ENCODE measurements at places on chromosomes 7 and 10.

DNA sequence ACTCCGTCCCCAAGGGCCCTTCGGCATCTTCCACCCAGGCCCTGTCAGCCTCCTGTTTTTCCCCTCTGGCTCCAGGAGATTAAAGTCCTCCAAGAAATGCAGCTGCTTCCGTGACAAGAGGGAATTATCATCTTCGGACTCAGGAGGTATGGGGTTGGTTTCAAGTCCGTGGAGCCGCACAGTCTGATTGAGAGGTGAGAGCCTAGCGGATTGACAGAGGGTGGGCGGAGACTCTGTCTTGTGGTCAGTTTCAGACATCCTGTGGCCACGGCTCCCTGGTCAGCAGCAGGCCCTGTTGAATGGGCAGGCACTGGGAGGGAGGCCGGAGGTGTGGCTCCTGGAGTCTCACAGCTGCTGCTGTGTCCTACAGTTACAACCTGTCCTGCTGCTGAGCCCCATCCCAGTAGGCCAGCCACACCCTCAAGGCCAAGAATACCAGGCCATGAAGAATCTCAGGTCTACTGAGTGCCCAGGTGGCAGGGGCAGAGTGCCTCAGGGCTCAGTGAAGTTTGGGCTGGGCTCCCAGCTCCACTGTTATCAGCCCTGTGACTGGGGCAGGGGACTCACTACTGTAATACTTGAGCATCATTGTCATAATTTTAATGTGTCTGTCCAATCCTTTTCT, 49.3 kb upstream of the ZNF716 start:
- DNase-seq = no peak

DNA sequence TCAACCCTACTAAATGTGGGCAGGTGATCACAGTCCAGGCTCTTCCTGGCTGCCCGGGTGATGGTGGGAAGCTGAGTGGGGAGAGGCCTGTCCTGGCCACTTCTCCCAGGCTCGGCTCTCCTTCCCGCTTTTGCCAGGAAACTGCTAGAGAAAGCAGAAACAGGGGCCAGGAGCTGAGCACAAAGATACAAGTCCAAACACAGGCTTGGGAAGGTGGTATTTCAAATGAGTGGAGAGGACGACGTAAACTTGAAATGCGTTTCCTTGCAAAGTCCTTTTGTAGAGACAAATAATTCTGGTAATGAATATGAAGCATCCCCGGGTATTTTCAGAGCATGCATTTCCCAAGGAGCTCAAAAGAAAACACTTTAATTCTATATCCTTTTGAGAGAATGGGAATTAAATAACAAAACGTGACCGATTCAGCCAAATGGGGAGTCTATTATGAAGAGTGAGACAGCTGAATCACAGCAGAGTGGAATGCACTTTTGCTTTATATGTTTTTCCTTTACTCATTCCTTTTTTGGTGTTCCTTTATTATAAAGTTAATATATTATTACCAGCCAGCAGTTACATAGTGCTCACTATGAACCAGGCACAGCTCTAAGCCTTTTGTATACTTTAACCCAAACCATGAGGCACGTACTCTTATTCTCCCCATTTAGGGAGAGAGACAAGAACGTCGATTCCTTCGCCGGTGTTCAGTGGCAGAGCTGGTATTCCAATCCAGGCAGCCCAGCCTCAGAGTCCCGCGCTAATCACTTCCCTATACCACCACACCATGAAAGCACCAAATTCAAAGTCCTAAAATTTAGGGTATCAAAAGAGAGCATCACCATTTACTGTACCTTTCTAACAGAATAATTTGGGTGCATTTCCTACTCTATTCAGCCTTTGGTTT, 218.2 kb upstream of the KLF14 start:
- no peak for DNase-seq

DNA sequence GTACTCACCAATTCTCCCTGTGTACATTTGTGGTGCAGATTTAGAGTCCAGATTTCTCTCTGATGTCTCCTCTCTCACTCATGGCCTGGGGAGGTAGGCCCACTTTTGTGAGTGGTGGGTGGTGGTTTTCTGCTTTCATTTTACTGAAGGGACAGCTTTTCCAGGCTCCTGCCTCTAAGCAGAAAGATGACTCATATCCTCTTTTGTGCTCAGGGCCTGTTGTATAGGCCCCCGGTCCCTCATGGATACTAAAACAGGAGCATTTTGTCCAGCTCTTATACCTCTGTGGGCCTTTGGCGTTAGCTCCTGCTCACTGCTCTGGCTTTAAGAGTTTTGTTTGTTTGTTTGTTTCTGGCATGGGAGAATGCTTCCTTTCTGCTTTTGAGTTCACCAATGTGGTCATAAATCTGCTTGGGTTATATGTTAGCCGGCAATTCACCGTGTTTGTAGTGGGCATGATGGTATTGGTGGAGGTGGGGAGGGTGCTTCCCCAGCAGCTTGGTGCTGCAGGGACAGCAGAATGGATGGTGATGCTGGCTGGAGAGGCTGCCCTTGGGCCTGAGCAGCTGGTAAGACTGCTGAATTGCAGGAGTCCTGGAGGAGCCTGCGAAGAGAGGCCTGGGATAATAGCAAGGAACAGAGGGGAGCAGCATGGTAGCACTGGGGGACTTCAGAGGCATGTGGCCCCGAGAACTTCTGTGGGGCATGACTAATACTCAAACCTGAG, 468.7 kb downstream of the RPS24 start:
- DNase-seq = no peak

GRCh38 chr7:82507365-82507975, 63.9 kb upstream of the CACNA2D1 start:
- DNase-seq = no peak

- DNase-seq = no peak
These were observed 6.4 kb upstream of the GOLGA7B start for GRCh38 chr10:97843281-97843671.

GRCh38 chr7:104207348-104207730, 474 bp downstream of the ORC5 start:
- no peak for DNase-seq

DNA sequence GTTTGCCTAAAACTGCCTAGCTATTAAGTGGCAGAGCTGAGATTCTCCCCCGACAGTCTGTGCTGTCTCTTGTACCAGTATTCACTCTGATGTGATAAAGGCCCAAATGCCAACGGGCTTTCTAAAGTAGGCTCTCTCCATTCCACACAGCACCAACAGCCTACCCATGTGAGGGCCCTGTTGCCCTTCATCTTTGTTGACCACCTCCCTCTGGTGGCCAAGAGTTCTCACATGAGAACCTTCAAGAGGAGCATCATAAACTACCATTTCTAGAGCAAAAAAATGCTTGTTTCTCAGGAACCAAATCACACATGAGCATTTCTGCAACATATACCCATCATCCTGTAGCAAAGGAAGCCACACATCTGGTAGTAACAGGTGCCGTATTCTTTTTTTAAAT, 185.8 kb downstream of the GRM8 start:
- DNase-seq = no peak

DNA sequence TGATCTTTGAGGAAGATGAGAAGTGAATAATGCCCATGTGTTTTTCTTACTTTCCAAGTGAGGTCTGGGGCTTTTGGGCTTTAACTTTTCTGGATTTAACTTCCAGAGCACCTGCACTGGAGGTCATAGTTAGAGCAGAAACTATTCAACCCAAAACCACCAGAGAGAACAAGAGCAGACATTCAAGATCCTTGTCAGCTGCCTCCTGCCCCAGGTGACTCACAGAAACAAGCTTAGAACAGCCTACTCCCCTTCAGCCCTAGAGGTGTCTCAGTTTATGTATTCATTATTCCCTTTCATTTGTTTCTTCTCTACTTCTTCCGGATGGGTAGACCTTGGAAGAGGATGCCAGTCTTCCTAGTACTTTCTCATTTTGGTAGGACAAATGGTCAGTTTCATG, 270.5 kb downstream of the CNTNAP2 start:
- no peak for DNase-seq

GRCh38 chr10:94402843-94403379, 570 bp downstream of the TBC1D12 start:
- no peak for DNase-seq

- DNase-seq = no peak
These were observed 90.1 kb downstream of the FAM53B start for GRCh38 chr10:124653811-124654651.

DNA sequence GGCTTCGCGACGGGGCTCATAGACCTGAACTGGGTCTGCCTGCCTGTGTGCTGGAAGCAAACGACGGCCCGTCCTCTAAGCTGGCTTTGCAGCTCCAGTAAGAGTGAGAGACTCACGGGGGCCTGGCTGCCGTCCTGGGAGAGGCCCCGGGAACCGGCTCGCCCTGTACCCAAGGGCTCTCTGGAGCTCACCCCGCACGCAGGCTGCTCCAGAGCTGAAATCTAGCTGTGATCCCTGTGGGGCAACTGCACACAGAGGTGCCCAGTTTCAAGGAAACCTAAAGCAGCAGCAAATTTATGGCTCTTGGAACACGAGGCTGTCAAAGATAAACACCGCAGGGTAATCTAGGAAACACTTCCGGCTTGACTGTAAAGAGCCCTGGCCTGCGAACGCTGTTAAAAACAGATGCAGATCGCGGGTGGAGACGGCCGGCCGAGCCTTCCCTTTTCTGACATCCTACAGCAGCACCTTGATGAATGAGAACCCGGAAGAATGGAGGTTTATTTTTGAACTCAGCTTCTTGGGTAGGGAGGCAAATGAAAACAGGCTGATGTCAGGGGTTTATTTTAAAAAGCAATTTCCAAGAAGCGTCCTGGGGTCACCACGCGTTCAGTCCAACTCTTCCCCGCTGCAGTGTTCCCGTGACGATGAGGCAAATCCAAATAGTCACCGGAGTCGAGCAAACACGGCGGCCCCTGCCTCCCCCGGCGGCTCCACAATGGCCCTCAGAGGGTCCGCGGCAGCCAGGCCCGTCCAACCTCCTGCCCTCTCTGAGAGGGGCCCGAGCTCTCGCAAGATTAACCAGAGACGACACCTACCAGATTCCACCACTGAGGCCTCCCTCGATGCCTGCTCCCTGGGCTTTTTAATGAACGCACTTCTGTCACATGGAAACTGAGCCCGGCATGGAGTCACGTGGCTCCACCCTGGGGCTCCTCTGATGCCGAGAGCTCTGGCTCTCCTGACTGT, 29.6 kb downstream of the AMZ1 start:
- no peak for DNase-seq

- DNase-seq = no peak
These were observed 303.3 kb upstream of the ETV1 start for GRCh38 chr7:14292737-14293136.

DNA sequence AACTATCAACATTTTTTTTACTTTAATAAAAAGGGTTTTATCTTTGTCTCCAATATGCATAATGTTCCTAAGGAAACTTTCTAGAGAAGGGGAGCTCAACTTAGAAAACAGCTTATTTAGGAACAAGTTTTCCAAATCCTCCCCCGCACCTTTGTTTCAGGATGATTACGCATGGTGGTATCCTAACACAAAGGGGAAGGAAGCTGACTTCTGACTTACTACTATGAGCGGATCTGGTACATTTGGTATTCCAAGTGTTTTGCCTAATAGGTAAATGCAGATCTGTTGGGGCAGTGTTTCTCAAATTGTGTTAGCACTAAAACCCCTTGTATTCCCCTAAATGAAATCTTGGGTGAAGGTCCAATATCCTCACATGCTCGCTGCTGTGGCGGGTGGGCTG, 229.3 kb upstream of the KLF14 start:
- no peak for DNase-seq

- DNase-seq = no peak
These were observed 36.4 kb downstream of the ZRANB1 start for GRCh38 chr10:124978376-124978725.

GRCh38 chr10:73589563-73590126, 1.5 kb downstream of the USP54 start:
- no peak for DNase-seq

DNA sequence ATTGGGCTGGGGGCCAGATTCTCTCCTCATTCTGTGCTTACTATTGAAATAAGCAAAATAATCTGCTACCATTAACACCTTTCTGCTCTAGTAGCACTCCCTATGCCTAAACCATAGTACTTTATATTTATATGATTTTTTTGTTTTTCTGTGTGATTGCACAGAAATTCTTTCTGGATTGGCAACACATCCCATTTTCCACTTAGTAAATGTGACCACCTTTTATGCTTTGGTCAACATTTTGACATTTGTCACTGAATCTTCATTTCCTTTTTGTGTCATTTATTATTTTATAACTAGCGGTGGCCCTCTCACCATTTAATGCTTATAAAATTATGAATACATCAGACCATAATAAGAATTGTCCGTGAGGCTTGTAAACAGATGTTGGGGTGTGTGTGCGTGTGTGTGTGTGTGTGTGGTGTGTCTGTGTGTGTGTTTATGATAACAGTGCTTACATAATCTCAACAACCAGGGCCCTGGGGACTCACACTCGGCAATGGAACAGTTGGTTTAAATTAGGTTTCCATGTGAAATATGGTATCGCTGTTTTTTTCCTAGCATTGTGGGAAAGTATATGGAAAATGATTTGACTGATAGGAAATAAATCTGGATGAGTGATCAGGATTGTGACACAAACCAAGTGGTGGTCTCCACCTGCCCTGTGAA, 138.9 kb downstream of the NOC3L start:
- no peak for DNase-seq

DNA sequence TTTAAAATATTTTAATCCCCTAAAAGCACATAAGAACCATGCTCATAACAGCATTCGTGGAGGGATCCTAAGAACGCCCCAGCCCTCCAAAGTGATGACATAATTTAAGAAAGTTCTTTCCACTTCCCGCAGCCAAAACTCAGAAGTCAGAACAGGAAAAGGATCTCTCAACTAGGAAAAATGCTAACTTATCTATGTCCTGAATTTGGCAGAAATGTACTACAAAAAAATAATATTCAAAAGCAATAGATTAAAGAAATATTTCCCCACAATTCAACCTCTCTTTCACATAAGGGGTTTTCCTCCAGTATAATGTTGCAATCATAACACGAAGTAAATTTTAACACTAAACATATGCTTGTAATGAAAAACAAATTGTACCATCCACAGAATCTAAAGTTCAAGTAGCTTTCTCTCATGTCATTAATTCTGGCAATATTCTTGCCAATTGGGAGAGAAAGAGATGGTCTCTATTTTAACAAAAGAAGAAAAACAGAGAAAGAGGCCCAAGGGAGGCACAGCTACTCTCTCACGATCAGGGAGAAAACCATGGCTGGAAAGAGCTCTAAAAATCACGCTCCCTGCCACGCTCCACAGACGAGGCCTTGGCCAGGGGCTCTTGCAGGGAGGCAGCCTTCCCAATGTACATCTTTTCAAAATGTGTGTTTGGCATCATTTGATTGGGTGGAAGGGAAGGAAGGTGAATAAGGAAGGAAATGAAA, 22.9 kb downstream of the ASB13 start:
- DNase-seq = no peak

GRCh38 chr10:32156031-32156495, 99.8 kb upstream of the KIF5B start:
- no peak for DNase-seq

- DNase-seq = no peak
These were observed 156.1 kb upstream of the PLXDC2 start for GRCh38 chr10:19659920-19660655.

DNA sequence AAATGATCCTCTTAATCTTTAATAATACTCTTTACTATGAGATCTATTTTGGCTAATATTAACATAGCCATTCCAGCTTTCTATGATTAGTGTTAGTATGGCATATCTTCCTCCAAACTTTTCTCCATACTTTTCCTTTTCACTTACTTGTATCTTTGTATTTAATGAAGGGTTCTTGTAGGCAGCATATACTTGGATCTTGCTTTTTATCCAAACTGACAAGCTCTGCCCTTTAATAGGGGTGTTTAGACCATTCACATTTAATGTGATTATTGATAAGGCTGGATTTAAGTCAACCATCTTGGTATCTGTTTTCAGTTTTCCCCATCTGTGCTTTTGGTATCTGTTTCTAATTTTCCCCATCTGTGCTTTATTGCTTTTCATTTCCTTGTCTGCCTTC, 59.7 kb upstream of the ATP6V0A4 start:
- DNase-seq = no peak

GRCh38 chr7:116575853-116576252, 51.0 kb downstream of the CAV1 start:
- DNase-seq = no peak

Data from cortex of kidney (tissue), 1 donor.